ENCODE measurements at places on chromosomes 1 and 21. TPM values are rescaled to one million over a fixed set of nuclear protein-coding genes. Genes with fewer than 3 reads are reported as not detected.

GRCh38 chr1:97647776-97648175, 273.1 kb downstream of the DPYD start:
- no peak for ATAC-seq

DNA sequence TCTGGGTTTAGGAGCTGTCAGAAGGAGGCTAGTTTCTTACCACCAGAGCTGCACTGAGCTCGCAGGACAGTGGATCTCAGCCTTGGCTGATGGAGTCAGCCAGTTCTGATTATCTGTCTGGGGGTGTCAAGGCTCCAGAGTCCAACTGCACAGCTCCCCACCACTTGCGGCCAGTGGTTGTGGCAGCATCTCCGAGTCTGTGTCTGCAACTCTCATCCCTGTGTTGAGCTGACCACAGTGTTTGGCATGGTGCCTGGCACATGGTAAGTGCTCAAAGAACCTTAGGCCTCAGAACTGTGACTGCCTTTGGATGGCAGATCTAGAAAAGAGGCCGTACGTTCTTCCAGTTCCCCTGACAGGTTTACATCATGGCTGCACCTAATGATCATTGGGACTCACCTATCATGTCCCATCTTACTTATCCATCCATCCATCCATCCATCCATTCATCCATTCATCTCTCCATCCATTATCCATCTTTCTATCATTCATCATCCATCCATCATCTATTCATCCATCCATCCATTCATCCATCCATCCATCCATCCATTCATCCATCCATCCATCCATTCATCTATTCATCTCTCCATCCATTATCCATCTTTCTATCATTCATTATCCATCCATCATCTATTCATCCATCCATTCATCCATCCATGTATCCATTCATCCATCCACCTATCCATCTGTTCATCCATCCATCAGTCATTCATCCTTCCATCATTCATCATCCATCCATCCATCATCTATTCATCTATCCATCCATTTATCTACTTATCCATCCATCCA, 114.5 kb downstream of the CRYAA start:
- ATAC-seq, result no peak

- ATAC-seq, result no peak
These were observed 34.2 kb downstream of the L1TD1 start for GRCh38 chr1:62228883-62229187.

DNA sequence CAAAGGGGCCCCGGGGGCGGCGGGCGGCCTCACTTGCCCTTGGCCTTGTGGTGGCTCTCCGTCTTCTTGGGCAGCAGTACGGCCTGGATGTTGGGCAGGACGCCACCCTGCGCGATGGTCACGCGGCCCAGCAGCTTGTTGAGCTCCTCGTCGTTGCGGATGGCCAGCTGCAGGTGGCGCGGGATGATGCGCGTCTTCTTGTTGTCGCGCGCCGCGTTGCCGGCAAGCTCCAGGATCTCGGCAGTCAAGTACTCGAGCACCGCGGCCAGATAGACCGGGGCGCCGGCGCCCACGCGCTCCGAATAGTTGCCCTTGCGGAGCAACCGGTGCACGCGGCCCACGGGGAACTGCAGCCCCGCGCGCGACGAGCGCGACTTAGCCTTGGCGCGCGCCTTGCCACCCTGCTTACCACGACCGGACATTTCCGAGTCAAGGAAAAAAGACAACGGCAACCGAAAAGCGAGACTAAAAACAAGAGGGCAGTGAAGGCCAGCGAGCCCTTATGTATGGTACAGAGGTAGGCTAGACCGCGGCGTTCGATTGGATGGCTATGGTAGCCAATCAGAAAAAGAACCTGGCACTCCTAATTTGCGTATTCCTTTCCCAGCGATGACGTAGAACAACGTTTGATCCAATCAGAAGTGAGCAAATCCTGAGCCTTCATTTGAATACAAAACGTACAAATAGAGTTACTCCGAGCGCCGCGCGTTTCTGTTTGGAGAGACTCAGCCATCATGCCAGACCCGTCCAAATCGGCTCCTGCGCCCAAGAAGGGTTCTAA, 29.6 kb upstream of the RNF187 start:
- peak; percentile 88 for ATAC-seq

DNA sequence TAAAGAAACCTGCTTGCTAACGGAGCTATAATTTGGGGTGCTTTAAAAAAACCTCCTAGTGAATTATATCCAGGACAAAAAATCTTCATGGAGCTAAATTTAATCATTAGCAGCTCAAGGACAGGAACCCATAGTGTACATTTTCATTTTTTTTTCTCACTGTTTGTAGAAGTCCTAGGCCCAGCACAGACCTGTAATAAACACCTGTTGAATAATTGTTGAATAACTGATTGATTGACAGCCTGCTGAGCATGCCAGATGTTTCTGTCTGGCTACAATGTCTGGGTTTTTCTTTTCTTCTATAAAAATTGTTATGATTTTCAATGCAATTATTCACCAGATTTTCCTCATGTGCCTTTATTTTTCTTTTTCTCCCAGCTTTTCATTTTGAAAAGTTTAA, 10.9 kb upstream of the GALNT2 start:
- no peak for ATAC-seq

DNA sequence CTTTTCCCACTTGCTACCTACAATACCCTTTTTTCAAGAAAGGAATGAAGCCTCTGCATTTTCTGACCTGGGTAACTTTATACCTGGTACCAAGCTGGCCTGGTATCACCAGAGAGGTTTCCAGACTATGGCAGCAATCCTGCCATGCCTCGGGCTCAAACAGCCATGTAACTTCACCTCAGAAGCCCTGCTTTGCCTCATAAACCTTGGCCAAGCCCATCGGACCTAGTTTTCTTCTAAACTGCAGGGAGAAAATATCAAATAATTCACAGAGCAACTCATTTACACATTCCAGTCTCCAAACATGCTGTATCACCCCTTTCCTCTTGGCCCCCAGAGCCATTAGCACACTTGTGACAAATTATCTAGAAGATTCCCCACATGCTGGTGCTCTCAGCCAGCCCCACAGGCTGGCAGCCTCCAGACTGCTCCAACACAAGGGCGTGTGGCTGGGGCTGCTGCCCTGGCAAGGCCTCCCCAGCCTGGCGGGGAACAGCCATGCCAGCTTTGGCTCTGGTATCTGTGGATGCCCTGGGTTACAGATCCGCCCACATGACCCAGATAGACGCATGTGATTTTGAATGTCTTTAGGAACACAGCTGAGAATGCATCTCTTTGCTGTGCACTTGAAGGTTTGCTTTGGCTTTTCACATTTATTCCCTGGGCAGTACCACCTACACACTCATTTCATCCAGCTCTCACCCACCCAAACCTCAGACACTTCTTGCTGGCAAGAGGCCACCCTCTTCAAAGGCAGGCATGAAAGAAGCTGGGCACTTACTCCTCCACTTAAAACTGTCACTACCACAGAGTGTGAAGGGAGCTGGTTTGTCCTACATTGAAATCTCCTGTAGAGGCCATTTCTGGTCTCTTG, 70.0 kb upstream of the BCAR3 start:
- peak; percentile 66 for ATAC-seq

DNA sequence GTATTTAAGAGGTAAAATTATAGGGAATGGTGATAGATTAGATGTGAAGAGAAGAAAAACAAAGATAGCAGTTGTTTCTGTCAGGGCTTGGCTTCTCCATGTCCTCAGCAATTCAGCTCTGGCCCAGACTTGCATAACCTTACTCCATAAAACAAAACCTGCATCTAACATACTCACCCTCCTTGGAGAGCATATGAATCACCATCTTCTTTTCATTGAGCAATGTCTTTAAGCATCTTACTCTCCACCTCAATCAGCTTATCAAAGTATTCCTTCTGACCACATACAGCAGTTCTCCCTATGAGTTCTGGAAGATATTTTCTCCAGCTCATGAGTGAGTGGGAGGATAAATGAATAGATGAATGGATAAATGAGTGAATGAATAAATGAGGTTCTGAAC, 49.0 kb downstream of the RAB3B start:
- ATAC-seq, result no peak

DNA sequence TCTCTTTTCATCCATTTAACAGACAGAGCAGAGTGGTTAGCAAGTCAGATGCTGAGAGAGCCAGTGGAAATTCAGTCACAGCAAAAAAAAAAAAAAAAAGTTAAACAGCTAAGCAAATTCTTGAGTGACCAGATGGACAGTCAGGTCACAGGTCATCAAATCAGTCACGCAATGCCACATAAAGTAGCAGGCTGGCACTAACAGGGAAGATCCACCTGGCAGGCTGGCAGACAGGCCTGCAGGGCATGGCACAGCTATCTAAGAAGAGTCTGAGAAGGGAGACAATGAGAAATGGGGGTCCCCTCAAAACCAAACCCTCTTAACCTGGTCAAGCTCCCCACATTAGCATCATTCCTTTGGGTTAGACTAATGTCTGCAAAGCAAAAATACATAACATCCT, 371.9 kb downstream of the TTLL7 start:
- no peak for ATAC-seq

GRCh38 chr1:67723620-67724019, 38.6 kb downstream of the GADD45A start:
- ATAC-seq, result no peak

DNA sequence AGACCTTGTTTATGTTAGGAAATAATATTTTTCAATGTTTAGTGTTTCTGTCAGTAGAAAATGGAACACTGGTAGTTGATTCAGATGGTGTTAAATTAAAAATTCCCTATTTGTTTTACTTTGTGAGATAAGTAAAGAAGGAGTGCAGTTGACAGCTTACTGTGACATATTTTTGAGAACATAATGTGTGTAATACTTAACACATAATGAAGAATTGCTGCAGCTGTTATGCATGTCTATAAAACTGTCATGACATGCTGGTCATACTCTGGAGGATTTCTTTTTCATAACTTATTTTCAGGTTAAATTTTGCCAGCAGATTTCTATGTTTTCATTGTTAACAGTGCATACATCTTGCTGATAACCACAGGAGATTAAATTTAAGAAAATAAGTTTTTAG, 296.1 kb downstream of the CTH start:
- ATAC-seq, result no peak

DNA sequence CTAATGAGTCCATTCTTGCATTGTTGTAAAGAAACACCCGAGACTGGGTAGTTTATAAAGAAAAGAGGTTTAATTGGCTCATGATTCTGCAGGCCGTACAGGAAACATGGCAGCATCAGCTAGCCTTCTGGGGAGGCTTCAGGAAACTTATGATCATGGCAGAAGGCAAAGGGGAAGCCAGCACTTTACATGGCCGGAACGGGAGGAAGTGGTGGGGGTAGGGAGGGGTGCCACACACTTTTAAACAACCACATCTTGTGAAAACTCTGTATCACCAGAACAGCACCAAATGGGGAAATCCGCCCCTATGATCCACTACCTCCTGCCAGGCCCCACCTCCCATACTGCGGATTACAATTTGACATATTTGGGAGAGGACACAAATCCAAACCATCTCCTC, 43.9 kb downstream of the NOS1AP start:
- ATAC-seq, result no peak

GRCh38 chr1:203663294-203663693, 36.7 kb downstream of the ATP2B4 start:
- ATAC-seq, result peak; percentile 91

GRCh38 chr21:14850394-14850793, 214.4 kb downstream of the NRIP1 start:
- ATAC-seq, result no peak

GRCh38 chr1:77412820-77413530, 131.2 kb downstream of the AK5 start:
- no peak for ATAC-seq

DNA sequence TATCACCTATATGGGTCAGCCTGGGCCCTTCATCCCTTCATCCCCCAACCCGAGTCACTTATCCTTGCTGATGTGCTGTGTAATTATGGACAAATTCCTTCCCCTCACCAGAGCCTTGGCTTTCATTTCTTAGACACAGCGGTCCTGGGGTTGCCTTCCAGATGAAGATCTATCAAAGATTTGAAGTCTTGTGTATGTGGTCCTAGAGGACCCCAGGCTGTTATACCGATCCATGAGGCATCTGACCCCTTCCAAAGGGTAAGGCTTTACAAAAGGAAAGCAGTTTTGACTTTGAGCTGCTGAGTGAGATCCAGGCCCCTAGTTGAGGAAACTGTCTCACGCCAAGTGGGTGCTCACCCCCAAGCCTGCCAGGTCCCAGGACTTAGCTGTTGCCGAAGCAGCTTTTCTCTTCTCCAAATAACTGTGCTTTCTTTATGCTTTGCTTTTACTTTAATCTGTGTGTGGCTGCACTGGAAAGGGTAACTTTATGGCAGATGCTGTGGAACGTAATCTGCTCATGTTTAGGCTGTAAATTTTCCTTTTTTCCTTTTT, 37.6 kb downstream of the MAN1C1 start:
- ATAC-seq, result no peak

DNA sequence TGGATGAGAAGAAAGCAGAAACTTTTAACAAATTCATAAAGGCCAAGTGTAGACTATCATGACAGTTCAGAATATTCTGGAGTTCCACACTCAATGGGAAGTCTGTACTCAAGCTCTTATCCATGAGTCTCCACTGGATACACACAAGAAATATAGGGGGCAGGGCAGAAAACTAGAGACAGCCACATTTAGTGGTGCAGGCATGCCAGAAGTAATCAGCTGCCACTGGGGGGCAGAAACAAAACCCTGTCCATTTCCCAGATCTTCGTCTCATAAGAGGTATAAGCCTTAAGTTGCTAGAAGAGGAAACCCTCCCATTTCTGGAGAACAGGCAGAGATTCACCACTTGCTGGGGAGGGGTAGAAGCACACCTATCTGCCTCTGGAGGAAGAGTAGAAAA, 166.8 kb upstream of the GALNT2 start:
- ATAC-seq, result no peak

GRCh38 chr1:22089787-22090186, 37.3 kb downstream of the CDC42 start:
- no peak for ATAC-seq

GRCh38 chr1:175237389-175237788, 44.8 kb upstream of the KIAA0040 start:
- ATAC-seq, result no peak

DNA sequence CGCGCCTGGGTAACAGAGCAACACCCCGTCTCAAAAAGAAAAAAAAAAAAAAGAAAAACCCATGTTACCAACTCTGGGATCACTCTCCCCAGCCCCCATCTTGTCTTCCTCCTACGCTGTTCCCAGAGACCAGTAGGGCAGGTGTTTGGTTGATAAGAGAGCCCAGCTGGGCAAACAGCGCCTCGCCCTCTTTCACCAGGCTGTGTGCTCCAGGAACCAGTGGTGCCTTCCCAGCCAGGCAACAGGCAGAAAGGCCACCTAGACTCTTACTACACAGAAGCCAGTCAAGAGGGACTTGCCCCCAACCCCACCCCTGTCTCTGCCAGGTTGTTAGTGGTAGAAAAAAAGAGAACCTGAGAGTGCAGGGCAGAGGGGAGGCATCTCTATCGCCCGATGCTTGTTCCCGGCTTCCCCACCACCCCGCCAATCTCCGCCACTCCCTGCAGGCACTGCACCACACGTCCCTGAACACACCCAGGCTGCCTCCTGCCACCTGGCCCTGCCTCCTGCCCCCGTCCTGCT, 14.0 kb upstream of the CTRC start:
- ATAC-seq, result peak; percentile 18

The DENND2D gene
- total RNA-seq, result 0.73 TPM

The CHI3L2 gene
- 0.08 TPM for total RNA-seq

The ZYG11B gene
- 17.6 TPM for total RNA-seq

The CD247 gene
- 1.1 TPM for total RNA-seq

The CNIH3 gene
- 15.3 TPM for total RNA-seq

The RHEX gene
- 0.29 TPM for total RNA-seq

The PDC gene
- 1.1 TPM for total RNA-seq

The CD34 gene
- total RNA-seq, result 0.14 TPM

The TMPRSS15 gene
- total RNA-seq, result 0.14 TPM

The FAM163A gene
- total RNA-seq, result 0.67 TPM

The ITLN2 gene
- total RNA-seq, result not detected

The MRPL24 gene
- 117 TPM for total RNA-seq
